ENCODE measurements at places on chromosomes 6 and 20.

DNA sequence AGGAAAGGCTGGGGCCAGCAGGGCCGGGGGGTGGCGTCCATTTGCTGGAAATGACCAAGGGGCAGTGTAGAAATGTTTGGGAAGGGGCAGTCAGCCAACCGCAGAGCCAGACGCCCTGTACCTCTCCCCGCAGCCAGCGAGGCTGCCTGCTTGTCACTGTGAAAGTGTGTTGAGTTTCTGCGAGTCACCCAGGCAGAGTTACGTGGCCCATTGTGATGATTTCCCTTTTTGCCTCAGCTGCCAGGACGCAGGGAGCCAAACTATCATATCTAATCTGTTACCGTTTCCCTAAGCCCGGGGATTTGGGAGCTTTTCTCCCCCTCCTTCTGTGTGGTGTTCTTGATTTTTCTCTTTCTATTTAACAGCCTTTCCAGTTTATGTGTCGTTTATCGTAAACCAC is 67.9 kb upstream of the STX16 start:
- H3K27me3 ChIP-seq: no peaks in the 10 kb centered on the region
- H3K36me3 ChIP-seq: no peaks in the 10 kb centered on the region
- H3K4me1 ChIP-seq: no peaks in the 10 kb centered on the region
- H3K27ac ChIP-seq: no peak overlapping the region
- DNase-seq: peak; percentile 25

- H3K4me3 ChIP-seq: no peak overlapping the region
- peaks cover 10% of the 10 kb centered on the region for H3K36me3 ChIP-seq
- no peak overlapping the region for H3K27ac ChIP-seq
- H3K27me3 ChIP-seq: no peaks in the 10 kb centered on the region
These were observed 234.8 kb downstream of the NRN1 start for GRCh38 chr6:5771759-5772390.

DNA sequence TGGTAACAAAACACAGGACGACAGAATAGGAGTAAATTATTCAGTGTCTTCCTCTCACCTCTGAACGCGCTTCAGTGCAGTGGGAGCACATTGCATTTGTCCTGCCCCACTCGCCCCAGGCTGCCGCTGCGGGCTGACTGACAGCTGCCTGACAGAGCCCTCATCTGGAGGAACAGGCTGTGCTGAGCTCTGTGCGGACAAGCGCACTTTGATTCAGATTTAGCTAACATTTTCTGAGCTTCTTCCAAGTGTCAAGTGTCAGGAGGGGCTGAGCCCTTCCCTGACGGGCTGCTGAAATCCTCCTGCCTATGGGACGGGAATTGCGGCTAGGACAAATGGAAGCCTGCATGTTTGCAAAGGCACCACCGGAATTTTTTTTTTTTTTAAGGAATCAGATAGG is 383.0 kb upstream of the CDH4 start:
- H3K4me1 ChIP-seq: no peaks in the 10 kb centered on the region
- no peaks in the 10 kb centered on the region for H3K27me3 ChIP-seq
- DNase-seq: no peak
- no peaks in the 10 kb centered on the region for H3K36me3 ChIP-seq
- no peak overlapping the region for H3K4me3 ChIP-seq
- H3K27ac ChIP-seq: no peak overlapping the region

DNA sequence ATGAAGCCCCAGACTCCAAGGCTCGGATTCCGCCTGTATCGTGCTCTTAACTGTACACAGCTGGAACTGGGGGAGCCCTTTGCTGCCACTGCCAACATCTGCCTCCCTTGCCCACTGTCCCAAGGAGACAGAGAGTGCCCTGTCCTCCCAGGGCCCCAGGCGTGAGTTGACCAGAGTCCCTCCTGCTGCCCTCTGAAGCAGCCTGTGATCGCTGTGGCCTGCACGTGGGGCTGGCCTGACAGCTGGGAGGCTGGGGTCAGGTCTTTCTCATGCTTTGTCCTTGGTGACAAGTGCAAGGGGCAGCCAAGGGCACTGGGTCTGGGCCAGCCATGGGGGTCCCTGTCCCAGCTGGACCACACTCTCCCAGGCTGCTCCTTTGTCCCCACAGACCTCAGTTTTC is 44.3 kb downstream of the KIAA1755 start:
- H3K27me3 ChIP-seq: no peaks in the 10 kb centered on the region
- H3K4me3 ChIP-seq: no peak overlapping the region
- peak overlapping the region; percentile 82 for H3K27ac ChIP-seq
- no peak for DNase-seq
- H3K36me3 ChIP-seq: no peaks in the 10 kb centered on the region
- H3K4me1 ChIP-seq: no peaks in the 10 kb centered on the region

GRCh38 chr6:44622956-44623355 is 235.4 kb downstream of the CDC5L start:
- H3K4me1 ChIP-seq: no peaks in the 10 kb centered on the region
- H3K4me3 ChIP-seq: no peak overlapping the region
- DNase-seq: no peak
- no peaks in the 10 kb centered on the region for H3K36me3 ChIP-seq
- H3K27ac ChIP-seq: no peak overlapping the region

Data from tibial artery (tissue), 4 donors.